ENCODE measurements at places on chromosomes 13 and 19.

- no peak for DNase-seq
Measured at GRCh38 chr19:648904-649801, 9.5 kb downstream of the FGF22 start.

DNA sequence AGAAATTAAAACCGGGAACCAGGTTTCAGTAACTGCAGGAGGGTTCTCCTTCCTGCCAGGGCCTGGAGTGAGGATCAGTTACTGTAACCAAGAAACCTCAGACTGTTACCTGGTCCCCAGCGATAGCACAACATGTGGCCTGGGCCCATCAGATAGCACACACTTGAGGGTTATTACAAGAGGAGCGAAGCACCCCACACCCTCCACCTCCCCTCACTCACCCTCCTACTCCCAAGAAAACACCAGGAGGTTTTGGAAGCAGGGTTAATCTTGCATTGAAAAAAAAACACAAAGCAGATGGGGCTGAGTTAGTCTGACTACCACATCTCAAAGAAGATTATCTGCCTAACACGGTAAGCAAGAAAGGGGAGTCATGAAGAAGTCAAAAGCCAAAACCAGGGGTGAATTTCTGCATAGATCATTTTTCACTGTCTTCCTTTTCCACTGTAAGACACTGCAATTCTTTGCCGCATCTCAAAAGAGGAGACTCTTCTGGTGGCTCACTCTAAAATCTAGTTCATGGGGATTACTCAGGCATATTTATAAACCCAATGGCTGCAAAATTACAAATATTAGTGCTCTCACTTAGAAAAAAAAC lies 75.9 kb upstream of the DOCK9 start:
- DNase-seq: no peak

DNA sequence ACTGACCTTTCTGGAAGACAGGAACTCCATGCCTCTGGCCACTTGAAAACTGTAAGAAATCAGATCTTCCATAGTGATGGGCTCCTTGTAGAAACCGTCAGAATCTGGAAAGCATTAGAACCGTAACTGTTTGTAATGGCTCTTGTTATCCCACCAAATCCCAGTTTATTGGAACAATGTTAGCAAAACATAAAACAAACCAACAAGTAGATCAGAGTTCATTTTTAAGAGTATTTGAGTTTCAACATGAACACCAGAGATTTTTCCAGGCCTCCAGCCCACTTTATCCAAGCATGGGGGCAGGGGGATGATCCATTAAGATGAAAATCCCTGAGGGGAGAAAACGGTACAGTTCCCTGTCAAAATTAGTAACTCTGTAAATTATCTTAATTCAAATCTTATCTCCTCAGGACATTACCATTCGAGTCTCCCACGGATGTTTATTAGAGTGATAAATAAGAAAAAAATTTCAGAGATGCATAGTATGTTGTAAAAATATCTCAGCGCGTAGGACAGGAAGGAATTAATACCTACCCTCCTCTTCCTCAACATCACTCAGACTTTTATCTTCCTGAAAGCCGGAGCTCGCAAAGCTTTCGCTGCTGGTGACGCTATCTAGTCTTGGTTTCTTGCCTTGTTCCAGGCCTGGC lies 172.5 kb downstream of the FLT1 start:
- DNase-seq: no peak

GRCh38 chr19:1279782-1280341 lies 4.5 kb downstream of the FAM174C start:
- DNase-seq: peak; percentile 60

- no peak for DNase-seq
Measured at GRCh38 chr13:66076417-66076816, 1153.7 kb downstream of the PCDH9 start.

GRCh38 chr13:31807090-31807541 lies 67.8 kb downstream of the RXFP2 start:
- DNase-seq: peak; percentile 14

DNA sequence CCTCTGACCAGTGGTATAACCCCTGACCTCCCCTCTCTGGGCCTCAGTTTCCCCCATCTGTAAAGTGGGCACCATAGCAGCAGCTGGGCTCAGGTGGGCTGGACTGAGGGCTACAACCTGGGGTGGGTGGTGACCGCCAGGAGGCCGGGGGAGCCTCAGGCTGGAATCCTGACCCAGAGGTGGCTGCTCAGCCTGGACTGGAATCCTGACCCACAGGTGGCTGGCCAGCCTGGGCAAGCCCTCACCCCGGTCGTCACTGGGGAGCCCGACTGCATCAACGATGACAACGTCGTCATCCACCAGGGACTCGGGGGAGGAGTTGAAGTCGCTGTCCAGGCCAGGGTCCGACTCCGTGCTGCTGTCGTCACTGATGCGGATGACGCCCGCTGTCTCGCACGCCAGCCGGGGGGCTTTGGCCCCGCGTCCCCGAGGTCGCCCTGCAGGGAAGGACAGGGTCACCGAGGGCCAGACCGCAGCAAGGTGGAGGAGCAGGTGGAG lies 10.2 kb downstream of the GPX4 start:
- no peak for DNase-seq

GRCh38 chr13:40060296-40061007 lies 405.0 kb downstream of the COG6 start:
- no peak for DNase-seq
